ENCODE measurements at places on chromosomes 3 and 15.

DNA sequence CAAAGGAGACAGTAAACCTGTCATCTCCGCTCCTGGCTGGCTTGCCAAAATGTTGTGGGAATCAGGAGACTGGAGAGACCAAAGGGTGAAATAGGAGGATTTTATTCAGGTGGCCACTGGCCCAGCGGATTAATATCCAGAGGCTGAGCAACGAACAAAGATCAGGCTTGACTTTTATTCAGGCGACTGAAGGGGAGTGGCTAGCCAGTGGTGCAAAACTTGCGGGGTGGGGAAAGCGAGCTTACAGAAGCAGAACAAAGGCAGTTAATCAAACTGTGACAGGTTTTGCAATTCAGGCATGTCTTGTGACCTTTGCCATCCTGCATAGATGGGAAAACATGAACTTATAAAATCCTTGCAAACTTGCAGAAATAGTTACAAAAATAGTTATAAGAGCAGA is 19.8 kb upstream of the ACAD9 start:
- DNase-seq, result no peak

DNA sequence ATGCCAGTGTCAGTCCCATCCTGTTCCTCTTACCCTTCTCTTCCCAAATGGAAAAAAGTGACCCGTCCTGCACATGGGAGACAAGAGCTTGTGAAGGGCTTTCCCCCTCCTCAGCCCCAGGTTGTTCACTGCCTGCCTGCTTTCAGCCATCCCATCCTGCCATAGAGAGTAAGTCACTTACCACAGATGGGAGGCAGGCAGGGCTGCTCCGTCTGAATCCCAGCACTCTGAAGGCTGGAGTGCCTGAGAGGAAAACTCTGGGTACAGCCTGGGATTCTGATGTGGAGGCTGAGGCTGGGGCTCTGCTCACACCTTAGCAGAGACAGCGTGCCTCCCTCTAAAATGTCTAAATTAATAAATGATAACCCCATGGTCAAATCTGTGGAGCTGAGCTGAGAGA is 14.8 kb downstream of the CPNE4 start:
- DNase-seq, result no peak

DNA sequence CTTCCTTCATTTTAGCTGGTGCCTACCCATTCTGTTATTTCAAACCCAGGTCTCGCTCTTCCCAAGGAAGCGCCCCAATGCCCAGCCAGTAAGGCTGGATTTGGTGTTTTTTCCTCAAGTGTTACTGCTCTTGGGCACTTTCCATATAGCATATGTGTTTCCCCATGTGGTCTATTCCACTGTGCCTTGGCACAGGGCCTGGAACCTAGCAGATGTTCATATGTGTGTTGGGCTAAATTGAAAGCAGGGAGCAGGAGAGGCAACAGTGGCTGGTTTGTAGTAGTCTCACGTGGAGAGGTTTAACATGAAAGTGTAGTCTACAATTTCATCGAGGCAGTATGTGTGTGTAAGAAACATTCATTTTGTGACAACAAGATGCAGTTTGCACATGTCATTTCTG is 48.2 kb upstream of the TEX264 start:
- peak; percentile 50 for DNase-seq

- no peak for DNase-seq
Measured at GRCh38 chr3:11510001-11510340, 133.7 kb downstream of the VGLL4 start.

DNA sequence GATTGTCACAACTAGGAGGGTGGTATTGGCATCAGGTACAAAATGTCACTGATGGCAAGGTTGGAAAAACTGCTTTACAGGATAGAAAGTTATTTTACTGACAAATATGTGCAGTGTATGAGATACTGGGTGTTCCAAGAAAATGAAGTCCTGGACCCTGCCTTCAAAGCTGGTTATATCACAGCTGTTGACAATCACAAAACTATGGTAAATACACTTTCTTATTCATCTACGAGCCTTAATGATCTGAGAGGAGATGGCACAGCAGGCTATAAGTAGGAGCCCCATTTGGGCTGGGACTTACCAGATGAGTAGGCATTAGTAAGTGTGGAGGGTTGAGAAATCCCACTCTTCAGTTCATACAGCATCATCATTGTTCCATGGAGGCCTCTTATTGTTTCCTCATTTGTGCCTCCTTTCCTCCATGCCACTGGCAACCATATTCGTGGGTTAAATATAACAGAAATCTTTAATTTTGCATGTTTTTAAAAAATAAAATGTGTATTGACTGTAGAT is 66.9 kb downstream of the CMTM8 start:
- DNase-seq, result no peak
